Glutamatergic neuron (in vitro differentiated cells): ENCODE measurements at places on chromosomes 7 and 10. TPM values are rescaled to one million over a fixed set of nuclear protein-coding genes. Genes with fewer than 3 reads are reported as not detected.

Gene MSMB
- not detected for total RNA-seq

Gene PLAC9
- not detected for total RNA-seq

Gene MYO3A
- total RNA-seq = 0.22 TPM

Gene ARHGEF5
- 0.93 TPM for total RNA-seq

- DNase-seq = no peak
Measured at GRCh38 chr7:683526-684205, 42.8 kb upstream of the DNAAF5 start.

GRCh38 chr10:72709041-72709440 lies 17.1 kb downstream of the MCU start:
- DNase-seq = no peak

DNA sequence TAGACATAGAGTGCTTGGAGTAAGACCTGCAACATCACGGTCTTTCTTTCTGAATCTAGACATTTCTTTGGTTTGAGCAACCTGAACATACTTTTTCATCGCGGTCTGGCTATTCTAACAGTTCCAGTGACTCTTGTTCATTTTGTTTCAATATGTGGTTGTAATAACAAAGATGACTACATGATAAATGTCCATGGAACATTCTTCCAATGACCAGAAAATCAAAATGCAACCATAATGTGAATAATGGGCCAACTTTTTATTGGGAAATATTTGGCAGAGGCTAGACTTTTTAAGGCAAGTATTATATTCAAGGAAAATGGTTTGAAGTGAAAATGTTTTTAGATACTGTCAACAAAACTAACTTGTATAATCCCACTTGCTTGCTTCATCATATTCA lies 282.5 kb downstream of the INHBA start:
- no peak for DNase-seq

DNA sequence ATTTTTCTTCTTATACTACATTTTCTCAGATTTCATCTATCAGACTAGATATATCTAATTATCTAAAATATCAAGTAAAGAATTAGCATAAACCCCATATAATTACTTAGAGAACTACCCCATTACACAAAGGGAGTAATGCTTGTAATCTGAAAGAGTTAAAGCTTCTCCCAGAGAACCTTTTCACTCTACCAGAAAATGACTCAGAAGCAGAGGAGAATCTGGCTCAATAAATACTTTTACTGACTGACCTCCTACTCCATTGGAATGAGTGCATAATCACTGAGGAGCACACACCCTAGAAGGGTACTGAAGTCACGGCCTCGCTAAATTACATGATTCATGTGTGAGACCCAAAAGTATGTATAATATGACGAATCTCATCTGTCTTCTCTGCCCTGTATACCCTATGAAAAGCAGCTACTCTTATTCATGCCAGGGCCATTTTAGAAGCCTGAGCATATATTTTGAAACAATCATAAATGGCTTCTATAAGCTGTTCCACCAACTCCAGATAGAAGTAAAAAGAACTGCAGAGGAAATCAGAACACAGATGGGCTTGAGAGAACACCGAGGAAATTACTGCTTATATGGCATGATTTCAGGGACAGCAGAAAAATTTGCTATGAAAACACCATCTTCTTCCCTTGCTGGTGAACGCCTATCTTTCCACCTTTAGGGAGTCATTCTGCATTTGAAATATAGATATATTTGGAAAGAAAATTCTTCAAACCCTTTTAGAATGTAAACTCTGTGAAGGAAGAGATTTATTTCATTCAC lies 32.7 kb downstream of the DNMBP start:
- DNase-seq = no peak

DNA sequence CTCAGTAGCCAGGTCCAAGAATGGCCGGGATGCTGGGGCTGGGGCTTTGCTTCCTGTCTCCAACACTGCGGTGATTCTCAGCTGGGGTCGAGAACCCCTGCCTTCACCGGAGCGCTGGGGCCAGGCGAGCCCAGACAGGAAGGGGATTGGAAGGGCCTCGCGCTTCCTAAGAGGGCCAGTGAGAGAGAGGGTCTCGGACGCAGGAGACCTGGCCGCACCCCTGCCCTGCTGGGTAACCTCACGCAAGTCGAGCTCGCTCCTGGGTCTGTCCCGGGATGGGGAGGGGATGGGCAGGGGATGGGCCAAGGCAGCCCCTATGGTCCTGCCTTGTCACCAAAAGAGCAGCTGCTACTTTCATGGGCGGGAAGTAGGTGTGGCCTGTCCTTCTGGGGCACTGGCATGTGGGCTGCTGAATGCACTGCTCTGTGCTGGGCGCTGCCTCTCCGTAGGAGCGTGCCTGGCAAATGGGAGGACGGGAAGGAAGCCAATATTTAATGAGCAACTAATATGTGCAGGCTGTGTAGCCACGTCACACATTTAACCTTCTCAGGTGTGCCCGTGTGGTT lies 20.0 kb downstream of the KCNK18 start:
- peak; percentile 8 for DNase-seq
